Type B pancreatic cell (in vitro differentiated cells): ENCODE measurements at places on chromosomes 1 and 21.

- no peak overlapping the region for H3K4me3 ChIP-seq
- H3K27me3 ChIP-seq: peaks cover 23% of the 10 kb centered on the region
- peaks cover 18% of the 10 kb centered on the region for H3K4me1 ChIP-seq
- H3K36me3 ChIP-seq: no peaks in the 10 kb centered on the region
- no peak for DNase-seq
Observed at GRCh38 chr1:101314244-101314643, 77.4 kb downstream of the S1PR1 start.

- DNase-seq: no peak
- H3K4me3 ChIP-seq: peak overlapping the region; percentile 81
- no peaks in the 10 kb centered on the region for H3K36me3 ChIP-seq
- no peak overlapping the region for H3K27ac ChIP-seq
- peaks cover 29% of the 10 kb centered on the region for H3K27me3 ChIP-seq
- peaks cover 39% of the 10 kb centered on the region for H3K4me1 ChIP-seq
Observed at GRCh38 chr21:45018131-45019075, 56.0 kb upstream of the ADARB1 start.

DNA sequence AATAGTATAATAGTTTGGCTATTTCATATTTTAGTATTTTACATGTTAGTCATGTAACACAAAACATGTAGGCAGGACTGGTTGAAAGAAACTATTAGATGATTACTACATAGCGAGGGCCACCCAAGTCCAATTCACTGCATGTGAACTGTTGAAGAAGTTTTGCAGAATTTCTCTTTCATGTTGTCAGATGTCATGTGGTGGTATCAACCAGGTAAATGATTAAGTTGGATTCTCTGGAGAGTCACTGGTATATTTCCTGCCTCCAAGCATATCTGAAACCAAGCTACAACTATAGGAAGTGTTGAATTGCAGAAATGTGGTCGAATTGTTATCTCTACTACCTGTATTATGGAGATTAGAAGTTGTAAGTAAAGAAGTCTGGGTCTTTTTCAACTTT lies 137.8 kb upstream of the DPYD start:
- no peak for DNase-seq
- H3K27me3 ChIP-seq: peaks cover 30% of the 10 kb centered on the region
- no peak overlapping the region for H3K4me3 ChIP-seq
- no peak overlapping the region for H3K27ac ChIP-seq

DNA sequence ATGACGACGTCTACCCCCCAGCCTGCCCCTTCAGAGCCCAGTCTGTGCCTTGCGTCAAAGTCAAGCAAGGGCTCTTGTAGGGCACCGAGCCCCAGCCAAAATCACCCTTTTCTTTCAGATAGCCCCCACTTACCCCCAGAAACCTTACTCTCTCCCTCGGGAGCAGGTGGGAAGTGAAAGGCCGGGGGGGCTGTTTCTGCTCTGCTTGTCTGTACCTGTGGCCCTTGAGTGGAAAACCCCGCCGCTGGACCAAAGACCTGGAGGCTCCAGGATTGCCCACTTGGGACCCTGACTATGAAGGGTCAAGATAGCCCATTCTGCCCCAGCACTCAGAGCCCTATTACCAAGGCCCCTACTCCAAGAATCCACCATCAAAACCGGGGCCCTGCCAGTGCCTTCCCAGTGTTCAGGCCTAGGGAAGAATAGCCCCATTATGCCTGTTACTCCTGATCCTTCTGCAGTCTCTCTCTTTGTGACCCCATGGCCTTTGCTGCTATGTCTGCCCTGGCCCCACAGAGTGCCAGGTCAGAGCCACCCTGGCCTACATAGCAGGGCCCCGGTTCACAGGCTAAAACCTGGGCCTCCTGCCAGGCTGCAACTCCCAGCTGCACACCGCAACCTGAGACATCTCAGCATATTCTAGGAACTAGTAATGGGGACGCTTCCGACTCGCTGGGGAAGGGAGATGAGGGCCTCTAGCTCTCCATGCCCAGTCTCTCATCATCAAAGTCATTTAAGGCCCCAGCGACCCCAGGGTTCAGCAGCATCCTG lies 22.2 kb upstream of the HPDL start:
- H3K27ac ChIP-seq: peak overlapping the region; percentile 94
- H3K27me3 ChIP-seq: no peaks in the 10 kb centered on the region
- no peaks in the 10 kb centered on the region for H3K36me3 ChIP-seq
- DNase-seq: no peak
- peak overlapping the region; percentile 93 for H3K4me3 ChIP-seq

GRCh38 chr1:94178901-94179300 lies 58.0 kb upstream of the ABCA4 start:
- H3K27me3 ChIP-seq: no peaks in the 10 kb centered on the region
- no peak for DNase-seq
- H3K4me1 ChIP-seq: no peaks in the 10 kb centered on the region
- peaks cover 48% of the 10 kb centered on the region for H3K36me3 ChIP-seq
- peak overlapping the region; percentile 6 for H3K27ac ChIP-seq
- no peak overlapping the region for H3K4me3 ChIP-seq

DNA sequence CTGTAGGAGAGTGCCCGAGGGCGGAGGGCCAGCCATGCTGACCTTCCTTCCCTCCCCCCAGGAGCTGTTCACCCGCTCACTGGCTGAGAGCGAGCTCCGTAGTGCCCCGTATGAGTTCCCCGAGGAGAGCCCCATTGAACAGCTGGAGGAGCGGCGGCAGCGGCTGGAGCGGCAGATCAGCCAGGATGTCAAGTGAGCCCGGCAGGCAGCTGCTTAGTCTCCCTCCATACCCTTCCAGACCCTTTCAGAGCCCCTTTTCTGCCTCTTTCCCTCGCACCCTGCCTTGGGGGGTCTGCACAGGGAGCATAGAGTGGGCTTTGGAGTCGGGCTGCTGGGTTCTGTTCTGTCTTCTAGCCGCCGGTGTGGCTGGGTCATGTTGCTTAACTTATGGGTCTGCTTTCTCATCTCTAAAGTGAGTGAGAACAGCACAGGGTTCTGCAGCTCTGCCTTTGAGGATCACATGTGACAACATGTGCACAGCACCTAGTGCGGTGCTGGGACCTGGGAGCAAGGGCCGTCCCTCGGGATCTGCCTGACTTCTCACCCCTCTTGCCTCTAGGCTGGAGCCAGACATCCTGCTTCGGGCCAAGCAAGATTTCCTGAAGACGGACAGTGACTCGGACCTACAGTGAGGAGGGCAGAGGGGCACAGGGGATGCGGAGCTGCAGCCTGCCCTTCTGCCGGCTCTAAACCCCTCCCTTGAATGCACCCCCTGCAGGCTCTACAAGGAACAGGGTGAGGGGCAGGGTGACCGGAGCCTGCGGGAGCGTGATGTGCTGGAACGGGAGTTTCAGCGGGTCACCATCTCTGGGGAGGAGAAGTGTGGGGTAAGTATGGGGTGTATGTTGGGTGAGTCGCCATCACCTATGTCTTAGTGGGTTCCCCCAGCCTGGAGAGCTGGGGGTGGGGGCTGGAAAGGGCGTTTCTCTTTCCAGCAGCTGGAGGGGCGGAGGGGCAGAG lies 6.2 kb downstream of the AMPD2 start:
- H3K27ac ChIP-seq: peak overlapping the region; percentile 48
- peaks cover 4% of the 10 kb centered on the region for H3K36me3 ChIP-seq
- DNase-seq: peak; percentile 36
- no peaks in the 10 kb centered on the region for H3K27me3 ChIP-seq
- H3K4me3 ChIP-seq: no peak overlapping the region

DNA sequence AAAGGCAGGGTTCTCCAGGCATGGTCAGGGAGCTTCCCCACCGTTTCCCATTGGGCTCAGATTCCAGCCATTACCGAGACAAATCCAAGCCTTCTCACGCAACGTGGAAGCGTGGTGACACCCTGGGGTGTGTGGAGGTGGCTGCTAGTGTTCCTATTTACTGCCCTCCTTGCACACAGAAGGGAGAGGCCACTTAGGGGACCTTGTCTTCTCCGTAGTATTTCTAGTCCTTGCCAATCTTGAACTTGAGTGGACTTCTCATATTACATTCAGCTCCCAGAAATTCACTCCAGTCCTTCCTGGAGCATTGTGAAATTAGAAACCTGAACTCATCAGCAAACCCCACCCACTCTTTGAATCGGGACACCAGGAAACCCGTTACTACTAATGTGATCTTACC lies 131.6 kb downstream of the AJAP1 start:
- peaks cover 4% of the 10 kb centered on the region for H3K27me3 ChIP-seq
- DNase-seq: no peak
- H3K27ac ChIP-seq: no peak overlapping the region
- peaks cover 4% of the 10 kb centered on the region for H3K4me1 ChIP-seq
- H3K4me3 ChIP-seq: no peak overlapping the region
- H3K36me3 ChIP-seq: no peaks in the 10 kb centered on the region

GRCh38 chr1:59707178-59707791 lies 107.5 kb upstream of the HOOK1 start:
- H3K4me1 ChIP-seq: peaks cover 15% of the 10 kb centered on the region
- H3K36me3 ChIP-seq: peaks cover 7% of the 10 kb centered on the region
- H3K27me3 ChIP-seq: no peaks in the 10 kb centered on the region
- no peak overlapping the region for H3K4me3 ChIP-seq

- H3K4me1 ChIP-seq: peaks cover 34% of the 10 kb centered on the region
- H3K27ac ChIP-seq: no peak overlapping the region
- no peak overlapping the region for H3K4me3 ChIP-seq
Observed at GRCh38 chr1:209645574-209646452, 6.4 kb downstream of the LAMB3 start.

DNA sequence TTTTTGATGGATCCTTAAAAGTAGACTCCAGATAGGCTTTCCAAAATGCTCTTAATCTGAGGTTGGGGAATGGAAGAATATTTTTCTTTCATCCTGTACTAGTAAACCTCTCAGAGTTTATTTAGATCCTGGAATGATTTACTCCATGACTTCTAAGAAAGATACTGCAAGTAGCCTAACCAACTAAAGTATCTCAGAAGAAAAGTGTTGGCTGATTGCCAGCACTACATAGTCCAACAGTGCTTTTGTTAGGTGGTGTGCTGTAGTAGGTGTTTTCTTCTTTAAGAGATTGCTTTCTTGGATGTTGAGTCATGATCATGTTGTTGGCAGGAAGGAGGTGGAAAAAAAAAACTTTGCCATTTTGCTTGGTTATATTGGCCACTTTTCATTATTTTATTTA lies 119.8 kb downstream of the OSBPL9 start:
- H3K4me3 ChIP-seq: peak overlapping the region; percentile 23
- H3K27ac ChIP-seq: no peak overlapping the region
- DNase-seq: no peak

- peaks cover 48% of the 10 kb centered on the region for H3K27me3 ChIP-seq
- DNase-seq: peak; percentile 79
- peaks cover 8% of the 10 kb centered on the region for H3K4me1 ChIP-seq
- no peak overlapping the region for H3K4me3 ChIP-seq
Observed at GRCh38 chr1:36576118-36576517, 93.4 kb upstream of the CSF3R start.

GRCh38 chr1:240998441-240999015 lies 358.5 kb downstream of the RGS7 start:
- H3K27me3 ChIP-seq: no peaks in the 10 kb centered on the region
- H3K4me3 ChIP-seq: no peak overlapping the region
- DNase-seq: no peak

- DNase-seq: no peak
- H3K4me1 ChIP-seq: no peaks in the 10 kb centered on the region
- no peaks in the 10 kb centered on the region for H3K36me3 ChIP-seq
- H3K4me3 ChIP-seq: no peak overlapping the region
- H3K27ac ChIP-seq: no peak overlapping the region
- no peaks in the 10 kb centered on the region for H3K27me3 ChIP-seq
Observed at GRCh38 chr1:216075339-216075738, 347.9 kb downstream of the USH2A start.

- H3K27ac ChIP-seq: no peak overlapping the region
- H3K4me3 ChIP-seq: no peak overlapping the region
- H3K36me3 ChIP-seq: peaks cover 24% of the 10 kb centered on the region
Observed at GRCh38 chr1:22866868-22867267, 105.8 kb downstream of the LACTBL1 start.
